Kidney (tissue), 22 donors: ENCODE measurements at places on chromosomes 13 and 19.

GRCh38 chr13:44181931-44182330 lies 191.7 kb upstream of the SERP2 start:
- no peak for DNase-seq

GRCh38 chr13:77423296-77423695 lies 96.4 kb upstream of the MYCBP2 start:
- DNase-seq, result no peak

DNA sequence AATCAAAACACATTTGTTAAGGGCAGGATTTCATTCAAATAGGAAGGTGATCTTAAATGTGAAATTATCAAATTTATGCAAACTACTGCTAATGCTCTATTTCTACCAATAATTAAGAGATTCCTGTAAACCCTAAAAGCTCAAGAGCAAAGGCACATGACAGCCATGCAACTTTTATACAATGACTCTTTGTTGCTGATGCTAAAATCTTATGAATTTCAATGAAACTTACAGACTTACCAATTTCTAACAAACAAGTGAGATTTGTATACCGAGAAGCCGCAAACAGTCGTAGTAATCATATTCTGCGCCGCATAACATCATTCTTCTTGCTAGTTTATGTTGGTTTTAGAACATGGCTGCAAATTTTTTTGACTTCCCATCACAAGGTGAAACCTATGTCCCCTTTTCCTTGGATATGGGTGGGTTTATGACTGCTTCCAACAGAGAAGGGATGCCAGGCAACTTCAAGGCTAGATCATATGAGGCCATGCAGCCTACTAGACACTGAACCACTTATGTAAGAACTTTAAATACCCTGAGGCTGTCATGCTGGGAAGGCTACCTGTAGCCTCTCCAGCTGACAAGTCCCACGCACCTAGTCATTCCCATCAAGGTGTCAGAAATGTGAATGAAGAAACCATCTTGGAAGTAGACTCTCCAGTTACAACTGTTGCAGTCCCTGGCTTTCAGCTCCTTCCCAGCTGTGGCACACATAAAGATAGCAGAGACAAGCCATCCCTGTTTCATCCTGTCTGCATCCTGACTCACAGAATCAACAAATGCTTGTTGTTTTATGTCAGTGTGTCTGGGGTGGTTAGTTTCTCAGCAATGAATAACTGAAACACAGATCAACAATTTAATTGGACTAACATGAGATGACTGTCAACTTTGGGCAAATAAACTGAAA lies 42.0 kb downstream of the LNX2 start:
- DNase-seq, result no peak

DNA sequence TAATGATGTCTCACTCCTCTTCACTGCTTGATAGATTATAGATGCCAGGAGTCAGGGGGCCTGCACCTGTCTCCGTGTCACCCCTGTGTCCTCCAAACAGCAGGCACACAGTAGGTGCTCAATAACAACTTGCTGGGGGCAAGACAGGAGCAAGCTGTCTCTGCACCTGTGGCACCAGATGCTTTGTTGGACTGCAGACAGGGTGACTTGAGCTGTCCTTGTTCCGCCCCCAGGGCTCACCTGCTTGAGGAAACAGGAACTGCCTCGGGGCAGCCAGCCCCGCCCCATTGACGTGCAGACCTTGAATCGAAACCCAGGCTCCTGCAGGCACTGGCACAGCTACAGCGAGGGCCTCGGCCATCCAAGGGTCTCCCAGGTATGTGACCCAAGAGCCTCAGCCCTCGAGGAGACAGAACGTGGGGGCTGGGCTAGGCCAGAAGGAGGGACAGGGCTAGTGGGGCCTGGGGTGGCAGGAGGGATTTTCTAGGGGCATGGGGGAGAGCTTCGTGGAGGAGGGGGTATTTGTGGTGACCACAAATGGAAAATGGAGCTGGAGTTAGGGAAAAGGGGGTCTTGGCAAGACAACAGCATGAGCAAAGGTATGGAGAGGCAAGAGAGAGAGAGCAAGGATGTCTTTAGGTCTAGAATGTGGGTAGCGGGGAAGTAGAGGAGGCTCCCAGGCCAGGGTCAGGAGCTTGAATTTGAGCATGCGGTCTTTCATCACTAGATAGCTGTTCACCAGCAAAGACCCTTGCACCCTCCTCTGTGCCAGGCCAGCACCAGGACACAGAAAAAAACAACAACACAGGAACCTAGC lies at the start of gene HSH2D:
HSH2D (plus strand) TSS at position 287 of the 817 bp plus-strand sequence. CDS start 5,066 bp downstream, outside the sequence.
- DNase-seq, result peak; percentile 20

- DNase-seq, result peak; percentile 67
Observed at GRCh38 chr19:49791776-49792445, 21.2 kb downstream of the FUZ start.

GRCh38 chr13:29454931-29455481 lies 140.5 kb downstream of the SLC7A1 start:
- DNase-seq, result no peak

GRCh38 chr13:97276862-97277269 lies 54.7 kb downstream of the MBNL2 start:
- DNase-seq, result no peak

- DNase-seq, result peak; percentile 73
Observed at GRCh38 chr13:26050568-26051230, 1.1 kb downstream of the SHISA2 start.
